C1 segment of cervical spinal cord (tissue), 14 donors: ENCODE measurements at places on chromosomes 5 and 9.
A peak's percentile ranks its signal among the peaks of the same experiment; 100 is the strongest.

GRCh38 chr5:81687292-81687691 is 63.6 kb downstream of the SSBP2 start:
- no peak for DNase-seq

GRCh38 chr5:6727231-6727630 is 14.0 kb downstream of the TENT4A start:
- no peak for DNase-seq

DNA sequence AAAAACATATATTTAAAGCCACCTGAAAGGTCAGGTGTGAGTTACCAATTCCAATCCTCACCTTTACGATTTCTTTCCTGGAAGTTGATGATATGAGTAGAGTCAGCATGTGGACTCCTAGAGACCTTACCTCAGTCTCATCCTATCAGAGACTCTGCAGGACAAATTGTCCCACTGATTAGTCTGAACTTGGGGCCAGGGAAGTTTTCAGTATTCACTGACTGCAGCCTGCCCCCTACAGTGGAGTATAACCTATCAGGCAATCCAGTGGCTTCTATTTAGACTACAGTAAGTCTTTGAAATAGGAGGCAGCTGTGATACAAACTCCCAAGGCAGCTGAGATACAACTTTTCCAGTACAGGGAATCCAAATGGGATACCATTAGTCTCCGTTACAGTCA is 449.4 kb upstream of the CDH10 start:
- DNase-seq = no peak

GRCh38 chr9:29214690-29215253 is 1641.5 kb upstream of the C9orf72 start:
- DNase-seq = no peak

DNA sequence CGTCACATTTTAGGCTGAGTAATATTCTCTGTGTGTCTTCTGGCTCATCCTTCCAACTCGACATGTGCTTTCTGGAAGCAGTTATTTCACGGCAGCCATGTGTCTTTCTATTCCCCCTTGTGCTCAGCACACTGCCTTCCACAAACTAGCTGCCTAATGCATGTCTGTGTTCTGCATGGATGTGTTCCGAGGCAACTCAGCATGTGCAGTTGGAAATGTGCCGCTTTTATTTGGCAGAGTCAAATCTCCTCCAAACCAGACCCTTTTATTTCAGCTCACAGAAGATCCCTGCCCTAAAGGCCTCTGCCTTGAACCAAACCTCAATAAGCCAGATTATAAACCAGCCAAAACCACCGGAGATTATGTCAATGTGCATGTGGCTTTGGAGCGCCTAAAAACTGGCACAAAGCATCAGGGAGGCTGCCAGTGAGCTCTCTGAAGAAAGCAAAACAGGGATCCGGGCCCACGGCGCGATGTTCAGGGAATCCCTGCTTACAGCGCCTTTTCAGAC is 360.2 kb downstream of the DEPDC1B start:
- DNase-seq = peak; percentile 17

GRCh38 chr5:84623019-84623418 is 238.3 kb upstream of the EDIL3 start:
- no peak for DNase-seq

DNA sequence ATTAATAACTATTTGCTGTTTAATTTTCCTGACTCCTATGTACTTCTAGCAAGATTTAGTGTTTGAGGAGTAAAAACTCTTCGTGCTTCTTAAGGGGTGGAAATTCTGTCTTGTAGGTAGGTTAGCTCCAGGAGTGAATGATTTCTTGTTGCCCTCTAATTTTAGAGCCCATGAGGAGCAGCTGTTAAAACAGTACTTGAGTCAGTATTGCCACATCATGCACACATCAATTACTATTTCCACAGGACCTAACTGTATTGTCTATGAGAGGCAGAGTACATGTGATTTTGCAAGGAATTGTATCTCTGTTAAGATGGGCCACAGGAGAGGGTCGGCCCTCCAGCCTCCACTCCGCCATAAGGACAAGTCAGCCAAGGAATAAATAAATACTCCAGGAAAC is 91.2 kb downstream of the PDZD2 start:
- DNase-seq = no peak

GRCh38 chr5:6439588-6440550 is 8.8 kb upstream of the UBE2QL1 start:
- DNase-seq = no peak

GRCh38 chr9:80937645-80938044 is 751.7 kb downstream of the TLE1 start:
- no peak for DNase-seq

GRCh38 chr5:134125039-134126015 is 10.8 kb downstream of the TCF7 start:
- peak; percentile 53 for DNase-seq

DNA sequence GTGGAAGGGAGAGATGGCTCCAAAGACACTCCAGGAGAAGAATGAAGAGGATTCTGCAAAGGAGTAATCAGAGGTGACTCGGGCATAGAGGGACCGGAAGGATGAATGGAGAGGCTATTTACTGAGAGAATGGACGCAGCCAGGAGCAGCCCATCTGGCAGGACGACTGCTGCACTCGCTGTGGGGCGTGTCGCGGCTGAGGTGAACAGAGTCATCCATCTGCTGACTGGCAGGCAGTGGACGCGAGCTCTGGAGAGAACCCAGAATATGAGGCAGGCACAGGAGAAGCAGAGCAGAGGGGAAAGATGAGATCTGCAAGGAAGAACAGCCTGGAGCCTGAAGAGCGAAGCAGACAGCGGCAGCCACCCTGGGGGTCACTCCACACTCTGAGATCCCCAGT is 16.4 kb downstream of the FGF1 start:
- DNase-seq = no peak

DNA sequence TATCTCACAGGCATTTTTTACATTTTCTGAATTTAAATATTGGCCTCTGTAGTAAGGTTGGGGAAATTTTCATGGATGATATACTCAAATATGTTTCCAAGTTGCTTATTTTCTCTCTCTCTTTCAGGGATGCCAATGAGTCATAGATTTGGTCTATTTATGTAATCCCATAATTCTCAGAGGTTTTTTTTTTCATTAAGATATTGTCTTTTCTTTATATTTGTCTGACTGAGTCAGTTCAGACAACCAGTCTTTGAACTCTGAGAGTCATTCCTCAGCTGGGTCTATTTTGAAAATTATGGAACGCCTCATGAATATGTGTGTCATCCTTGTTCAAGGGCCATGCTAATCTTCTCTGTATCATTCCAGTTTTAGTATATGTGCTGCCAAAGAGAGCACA is 223.2 kb downstream of the PCSK1 start:
- DNase-seq = no peak

- no peak for DNase-seq
Measured at GRCh38 chr9:136624184-136624951, 38.3 kb upstream of the EGFL7 start.

DNA sequence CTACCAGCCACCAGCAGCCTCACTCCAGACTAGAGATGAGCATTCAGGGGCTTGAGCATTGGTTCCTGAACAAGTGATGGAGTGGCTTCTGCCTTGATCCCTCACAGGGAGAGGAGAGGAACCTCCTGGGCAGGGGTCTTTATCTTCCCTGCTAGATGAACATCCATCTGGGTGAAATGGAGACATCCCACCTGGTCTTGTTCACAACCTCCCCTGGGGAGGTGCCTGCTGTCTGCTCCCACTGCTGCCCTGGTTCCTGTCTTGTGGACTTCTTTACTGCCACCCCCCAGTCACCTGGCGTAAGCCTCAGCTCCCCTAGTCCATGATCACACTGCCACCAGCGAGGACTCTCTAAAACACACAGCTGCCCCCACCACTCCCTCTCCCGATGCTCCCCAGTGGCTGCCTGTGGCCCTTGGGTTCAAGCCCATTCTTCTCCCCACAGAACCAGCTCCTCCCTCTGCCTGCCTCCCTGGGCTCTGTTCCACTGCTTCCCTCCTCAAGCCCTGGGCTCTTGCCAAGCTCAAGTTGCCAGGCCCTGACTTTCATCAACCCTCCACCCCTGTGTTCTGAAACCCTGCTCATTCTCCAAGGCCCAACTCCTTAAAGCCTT is 51.5 kb downstream of the COL15A1 start:
- DNase-seq = no peak

DNA sequence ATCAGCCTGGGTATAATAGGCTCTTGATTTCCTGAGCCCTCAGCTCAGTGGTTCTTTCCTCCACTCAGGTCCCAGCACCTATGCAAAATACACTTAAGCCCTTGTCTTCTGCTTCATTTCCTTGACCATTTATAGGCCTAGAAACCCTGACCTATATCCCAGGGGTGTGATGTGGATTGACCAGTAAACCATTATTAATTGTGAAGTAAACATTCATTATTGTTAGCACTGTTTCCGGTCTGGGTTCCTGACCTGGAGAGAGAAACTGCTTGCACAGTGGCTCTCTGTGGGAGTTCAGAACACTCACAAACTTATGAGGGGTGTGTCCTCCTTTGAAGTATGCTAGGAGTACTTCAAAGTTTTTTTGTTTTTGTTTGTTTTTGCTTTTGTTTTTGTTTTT is 19.6 kb upstream of the TOMM5 start:
- no peak for DNase-seq

DNA sequence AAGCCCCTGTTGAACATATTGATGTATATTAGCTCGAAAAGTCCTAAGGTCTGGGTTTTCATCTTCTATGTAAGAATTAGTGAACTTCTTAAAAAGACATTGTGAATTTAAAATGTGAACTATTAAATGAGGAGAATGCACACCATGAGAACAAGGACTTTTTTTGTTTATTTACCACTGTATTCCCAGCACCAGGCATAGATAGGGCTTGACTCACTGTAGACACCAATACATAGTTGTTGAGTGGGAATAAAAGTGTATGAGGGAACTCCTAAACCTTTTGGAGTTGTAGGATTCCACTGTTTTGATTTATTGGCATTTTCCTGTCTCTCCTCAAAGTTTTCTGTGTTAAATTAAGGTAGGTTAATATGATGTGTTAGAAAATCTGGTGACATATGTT is 40.3 kb downstream of the NNT start:
- no peak for DNase-seq

- no peak for DNase-seq
Measured at GRCh38 chr9:137430723-137431415, 7.7 kb downstream of the NOXA1 start.

GRCh38 chr5:172549696-172550095 is 91.4 kb upstream of the NEURL1B start:
- no peak for DNase-seq

GRCh38 chr9:389159-389558 is 174.5 kb downstream of the DOCK8 start:
- DNase-seq = no peak

- no peak for DNase-seq
Measured at GRCh38 chr5:139804800-139805397, 9.3 kb downstream of the PSD2 start.

GRCh38 chr5:98753507-98753906 is 20.0 kb upstream of the RGMB start:
- no peak for DNase-seq

- no peak for DNase-seq
Measured at GRCh38 chr5:110790673-110791072, 51.9 kb downstream of the SLC25A46 start.

- no peak for DNase-seq
Measured at GRCh38 chr5:139658928-139659667, 10.9 kb downstream of the CXXC5 start.

GRCh38 chr5:167228134-167228533 is 1063.3 kb upstream of the WWC1 start:
- DNase-seq = no peak

DNA sequence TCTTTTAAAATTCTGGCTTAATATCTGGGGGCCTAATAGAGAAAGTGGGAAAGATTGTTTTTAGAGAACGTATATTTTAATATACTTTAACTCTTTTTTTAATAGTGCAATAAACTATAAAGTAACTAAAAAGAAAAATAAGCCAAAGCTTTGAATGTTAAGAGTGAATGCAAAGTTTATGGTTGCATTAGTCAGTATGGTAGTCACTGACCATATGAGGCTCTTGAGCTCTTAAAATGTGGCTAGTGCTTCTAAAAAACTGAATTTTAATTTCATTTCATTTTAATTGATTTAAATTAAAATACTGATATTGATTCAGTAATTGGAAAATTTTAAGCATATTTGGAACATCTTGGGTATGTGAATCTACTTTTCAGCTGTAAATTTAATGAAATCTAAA is 310.7 kb downstream of the PJA2 start:
- DNase-seq = no peak

DNA sequence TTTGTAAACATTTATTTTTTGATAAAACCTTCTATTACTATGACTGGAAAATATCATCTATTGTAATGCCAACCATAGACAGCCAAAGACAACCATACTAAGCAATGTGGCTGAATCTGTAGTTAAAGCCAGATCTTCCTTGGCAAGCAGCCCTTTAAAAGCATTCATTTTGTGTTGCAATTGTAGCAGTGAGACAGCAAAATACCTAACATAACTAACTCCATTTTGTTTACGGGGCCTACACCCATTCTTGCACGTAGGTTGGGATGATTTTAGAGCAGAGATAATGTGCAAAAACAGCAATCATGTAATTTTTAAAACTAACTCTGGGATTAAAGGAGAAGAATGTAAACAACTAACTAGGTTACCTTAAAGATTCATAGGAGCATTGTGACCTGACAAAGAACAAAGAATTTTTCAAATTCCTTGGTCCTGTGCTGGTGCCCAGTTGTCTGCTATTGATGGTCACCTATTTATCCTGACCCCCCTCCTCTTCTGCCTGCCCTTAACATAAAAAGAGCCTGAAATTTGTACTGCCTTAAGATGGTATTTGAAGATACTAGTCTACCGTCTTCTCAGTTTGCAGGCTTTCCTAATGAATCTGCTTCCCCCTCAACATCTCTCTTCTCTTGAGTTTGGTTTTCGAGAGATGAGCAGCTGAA is 10.6 kb downstream of the IFNA1 start:
- DNase-seq = no peak

DNA sequence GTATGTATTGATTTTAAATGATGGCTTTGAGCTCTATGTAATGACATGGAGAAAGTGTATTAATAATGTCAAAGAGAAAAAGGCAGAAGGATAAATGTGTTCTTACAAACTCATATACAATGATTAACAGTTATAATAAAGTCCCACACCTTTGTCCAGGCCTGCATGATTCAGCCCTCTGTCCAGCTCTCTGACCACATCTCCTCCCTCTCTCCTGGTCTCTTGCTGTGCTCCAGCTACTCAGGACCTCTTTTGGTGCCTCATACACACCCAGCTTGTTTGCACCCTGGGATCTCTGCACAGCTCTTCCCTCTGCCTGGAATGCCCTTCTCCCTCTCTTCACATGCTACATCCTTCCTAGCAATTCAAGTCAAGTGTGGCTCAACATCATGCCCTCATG is 37.5 kb upstream of the DMRT1 start:
- DNase-seq = no peak

GRCh38 chr9:33416996-33417395 is 14.6 kb upstream of the AQP7 start:
- DNase-seq = no peak

DNA sequence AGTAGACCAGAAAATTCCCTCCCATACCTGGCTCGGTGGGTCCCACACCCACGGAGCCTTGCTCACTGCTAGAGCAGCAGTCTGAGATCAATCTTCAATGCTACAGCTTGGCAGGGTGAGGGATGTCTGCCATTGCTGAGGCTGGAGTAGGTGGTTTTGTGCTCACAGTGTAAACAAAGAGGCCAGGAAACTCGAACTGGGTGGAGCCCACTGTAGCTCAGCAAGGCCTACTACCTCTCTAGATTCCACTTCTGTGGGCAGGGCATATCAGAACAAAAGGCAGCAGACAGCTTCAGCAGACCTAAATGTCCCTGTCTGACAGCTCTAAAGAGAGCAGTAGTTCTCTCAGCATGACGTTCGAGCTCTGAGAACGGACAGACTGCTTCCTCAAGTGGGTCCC is 5.6 kb upstream of the GZMA start:
- no peak for DNase-seq

GRCh38 chr9:135961811-135962695 is 880 bp upstream of the UBAC1 start:
- peak; percentile 12 for DNase-seq
